ENCODE measurements at places on chromosomes 6 and 20.
A peak's percentile ranks its signal among the peaks of the same experiment; 100 is the strongest.

DNA sequence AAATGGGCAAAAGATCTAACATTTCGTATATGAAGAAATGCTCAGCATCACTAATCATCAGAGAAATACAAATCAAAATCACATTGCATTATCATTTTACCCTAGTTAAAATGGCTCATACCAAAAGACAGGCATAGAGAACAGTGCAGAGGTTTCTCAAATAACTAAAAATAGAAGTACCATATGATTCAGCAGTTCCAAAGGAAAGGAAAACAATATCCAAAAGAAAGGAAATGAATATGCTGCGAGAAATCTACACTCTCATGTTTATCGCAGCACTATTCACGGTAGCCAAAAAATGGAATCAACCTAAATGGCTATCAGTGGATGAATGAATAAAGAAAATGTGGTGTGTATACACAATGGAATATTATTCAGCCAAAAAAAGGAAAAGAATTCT, 63.5 kb downstream of the VTA1 start:
- no peak for DNase-seq

- no peak for DNase-seq
Observed at GRCh38 chr6:4655196-4656025, 120.8 kb upstream of the CDYL start.

GRCh38 chr20:61289166-61289565, 37.1 kb downstream of the CDH4 start:
- DNase-seq, result no peak

GRCh38 chr20:63520504-63520933, at the start of gene PPDPF:
TSS of gene PPDPF (plus strand) at chr20:63520765. CDS start at chr20:63521309, 544 bp downstream.
- DNase-seq, result peak; percentile 72

DNA sequence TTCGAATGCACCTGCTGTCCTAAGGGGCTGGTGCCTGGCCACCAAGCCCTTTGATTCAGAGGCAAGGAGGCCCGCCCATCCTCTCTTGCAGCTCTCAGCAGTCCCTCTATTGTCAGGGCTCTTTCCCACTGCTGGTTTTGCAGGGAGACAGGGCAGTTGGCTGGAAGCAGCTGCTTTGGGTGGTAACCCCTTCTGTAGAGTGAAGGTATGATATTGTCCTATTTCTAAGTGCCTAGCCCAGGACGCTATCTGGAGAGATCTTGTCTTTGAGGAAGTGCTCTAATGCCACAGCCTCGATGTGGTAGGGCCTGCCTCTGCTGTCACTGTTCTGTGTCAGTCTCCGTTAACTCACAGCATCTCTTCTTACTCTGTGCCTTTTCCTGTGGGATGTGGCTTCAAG, 5.6 kb downstream of the PLCG1 start:
- no peak for DNase-seq

- no peak for DNase-seq
Observed at GRCh38 chr6:129843573-129843972, 17.5 kb downstream of the TMEM244 start.

GRCh38 chr6:75893058-75893775, 144.2 kb downstream of the MYO6 start:
- no peak for DNase-seq

DNA sequence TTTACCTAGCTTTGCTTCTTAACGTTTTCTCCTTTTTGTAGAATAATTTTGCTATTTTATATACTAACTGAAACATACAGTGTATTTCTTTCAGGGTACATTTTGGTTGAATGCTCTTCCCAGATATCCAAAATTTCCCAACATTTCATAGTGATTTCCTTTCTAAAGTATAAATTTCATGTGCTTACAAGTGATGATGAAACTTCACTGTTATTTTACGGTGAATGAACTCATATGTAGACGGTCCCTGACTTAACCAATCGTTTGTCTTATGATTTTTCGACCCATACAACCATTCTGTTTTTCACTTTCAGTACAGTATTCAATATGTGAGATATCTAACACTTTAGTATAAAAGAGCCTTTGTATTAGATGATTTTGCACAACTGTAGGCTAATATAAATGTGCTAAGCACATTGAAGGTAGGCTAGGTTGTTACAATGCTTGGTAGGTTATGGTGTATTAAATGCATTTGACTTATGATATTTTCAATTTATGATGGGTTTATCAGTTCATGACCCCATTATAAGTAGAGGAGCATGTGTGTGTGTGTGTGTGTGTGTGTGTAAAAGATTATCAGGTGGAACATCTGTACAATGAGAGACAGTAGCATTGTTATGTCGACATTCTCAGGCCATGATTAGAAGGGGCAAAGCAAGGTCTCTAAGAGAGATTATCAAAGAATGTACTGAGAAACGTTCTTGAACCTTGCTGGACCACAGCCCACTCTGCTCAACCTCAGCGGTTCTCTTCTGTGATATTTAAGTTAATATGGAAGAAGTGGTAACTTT, 20.9 kb downstream of the HIVEP1 start:
- DNase-seq, result no peak

DNA sequence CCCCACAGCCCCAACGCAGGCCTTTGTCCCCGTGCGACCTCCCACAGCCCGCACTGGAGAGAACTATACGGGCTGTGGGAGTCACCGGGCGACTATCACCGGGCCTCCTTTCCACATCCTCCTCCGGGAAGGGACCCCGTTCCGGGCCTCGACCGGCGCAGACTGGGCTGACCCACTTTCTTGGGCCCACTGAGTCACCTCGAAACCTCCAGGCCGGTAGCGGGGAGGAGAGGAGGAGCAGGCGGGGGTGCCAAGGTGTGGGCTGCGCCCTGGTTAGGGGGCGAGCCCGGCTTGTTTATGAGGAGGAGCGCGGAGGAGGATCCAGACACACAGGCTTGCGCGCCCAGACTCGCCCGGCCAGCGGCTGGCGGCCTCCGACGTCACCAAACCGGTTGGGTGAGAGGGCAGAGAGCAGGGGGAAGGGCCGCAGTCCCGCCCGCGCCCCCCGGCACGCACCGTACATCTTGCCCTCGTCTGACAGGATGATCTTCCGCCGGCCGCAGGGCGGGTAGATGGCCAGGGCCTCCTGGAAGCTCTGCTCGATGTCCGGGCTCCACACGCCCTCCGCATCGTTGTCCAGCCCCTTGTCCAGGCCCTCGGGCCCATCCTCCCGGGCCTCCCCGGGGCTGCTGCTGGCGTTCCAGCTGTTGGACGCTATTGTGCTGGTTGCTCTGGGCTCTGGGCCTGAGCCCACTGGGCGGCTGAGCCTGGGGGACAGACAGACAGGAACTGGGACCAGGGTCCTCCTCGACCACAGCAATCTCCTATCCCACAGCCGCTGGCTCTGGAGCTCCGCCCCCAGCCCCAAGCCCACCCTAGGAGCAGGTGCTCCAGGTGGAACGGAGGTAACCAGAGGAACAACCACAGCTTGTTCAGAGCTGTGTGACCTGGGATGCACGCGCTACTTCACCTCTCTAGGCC, 10.6 kb downstream of the TEAD3 start:
- DNase-seq, result no peak

DNA sequence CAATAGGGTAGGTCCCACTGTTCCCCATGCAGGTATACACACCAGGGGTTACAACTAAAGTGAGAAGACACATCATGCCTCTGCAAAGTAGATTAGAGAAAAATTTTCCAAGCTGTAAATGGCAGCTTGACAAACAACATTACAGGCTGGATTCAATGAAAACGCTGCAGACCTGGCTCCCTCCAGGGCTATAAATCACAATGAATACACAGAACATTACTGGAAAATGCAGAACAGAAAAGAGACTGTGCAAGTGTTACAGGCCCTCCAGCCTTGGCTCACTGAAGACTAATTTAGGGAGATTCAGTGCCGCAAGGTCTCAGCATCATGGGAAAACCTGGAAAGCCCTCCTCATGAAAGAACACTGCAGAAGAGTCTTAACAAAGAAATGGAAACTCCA, 207.8 kb downstream of the KHDC1L start:
- no peak for DNase-seq

GRCh38 chr6:116446399-116446798, 14.8 kb upstream of the CALHM6 start:
- no peak for DNase-seq

DNA sequence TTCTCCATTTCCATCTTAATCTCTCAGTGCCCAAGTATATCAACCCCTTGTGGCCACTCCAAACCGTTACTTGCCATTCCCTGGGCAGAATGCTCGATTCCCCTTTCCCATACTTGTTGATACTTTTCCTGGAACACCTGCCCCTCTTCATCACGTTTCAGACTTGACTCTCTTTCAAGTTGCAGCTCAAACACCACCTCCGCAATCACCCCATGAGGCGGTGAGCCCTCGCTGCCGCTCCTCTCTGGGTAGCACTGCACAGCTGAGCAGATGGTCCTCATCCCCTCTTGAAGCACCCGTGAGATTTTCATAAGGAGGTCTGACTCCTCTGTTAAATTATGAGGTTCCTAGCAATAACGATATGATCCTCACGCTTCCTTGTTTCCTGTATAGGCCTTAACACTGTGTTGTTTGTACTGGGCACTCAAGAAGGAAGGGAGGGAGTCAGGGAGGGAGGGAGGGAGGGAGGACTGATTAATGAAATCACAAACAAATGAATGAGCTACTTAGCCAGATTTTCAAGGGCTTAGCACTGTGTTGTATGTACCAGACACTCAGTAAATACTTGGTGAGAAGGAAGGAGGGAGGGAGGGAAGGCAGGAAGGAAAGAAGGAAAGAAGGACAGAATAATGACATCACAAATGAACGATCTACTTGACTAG, 8.0 kb upstream of the UQCC2 start:
- no peak for DNase-seq

GRCh38 chr20:13251106-13251903, 30.2 kb downstream of the ISM1 start:
- no peak for DNase-seq

DNA sequence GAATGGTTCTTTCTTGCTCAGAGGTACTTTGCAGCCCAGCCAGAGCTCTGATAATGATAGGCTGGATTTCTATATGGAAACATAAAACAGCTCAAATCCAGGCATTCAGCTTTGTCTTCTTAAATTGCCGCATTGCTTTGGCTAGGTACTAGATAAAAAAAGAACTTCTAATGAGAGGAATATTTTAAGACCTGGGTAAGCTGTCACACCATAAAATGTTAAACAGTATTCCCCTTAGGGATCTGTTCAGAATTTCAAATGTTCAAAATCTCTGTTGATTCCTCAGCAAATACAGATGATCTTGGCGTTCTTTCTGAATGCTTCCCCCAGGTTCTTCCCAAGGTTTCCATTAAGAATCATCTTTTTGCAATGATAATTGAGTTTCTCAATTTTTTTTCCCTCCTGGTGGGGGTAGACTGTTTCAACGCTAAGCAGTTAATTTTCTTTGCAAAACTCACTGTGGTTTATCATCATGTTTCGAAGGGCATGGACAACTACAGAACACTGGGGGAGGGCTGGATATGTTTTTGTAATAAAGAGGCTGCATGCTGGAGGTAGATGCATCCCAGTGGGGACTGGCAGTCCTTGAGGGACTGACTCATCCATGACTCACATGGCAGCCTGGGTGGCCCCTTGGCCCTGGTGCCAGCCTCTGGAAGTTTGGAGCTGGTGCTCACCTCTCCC, 31.0 kb downstream of the TIAM2 start:
- DNase-seq, result no peak

DNA sequence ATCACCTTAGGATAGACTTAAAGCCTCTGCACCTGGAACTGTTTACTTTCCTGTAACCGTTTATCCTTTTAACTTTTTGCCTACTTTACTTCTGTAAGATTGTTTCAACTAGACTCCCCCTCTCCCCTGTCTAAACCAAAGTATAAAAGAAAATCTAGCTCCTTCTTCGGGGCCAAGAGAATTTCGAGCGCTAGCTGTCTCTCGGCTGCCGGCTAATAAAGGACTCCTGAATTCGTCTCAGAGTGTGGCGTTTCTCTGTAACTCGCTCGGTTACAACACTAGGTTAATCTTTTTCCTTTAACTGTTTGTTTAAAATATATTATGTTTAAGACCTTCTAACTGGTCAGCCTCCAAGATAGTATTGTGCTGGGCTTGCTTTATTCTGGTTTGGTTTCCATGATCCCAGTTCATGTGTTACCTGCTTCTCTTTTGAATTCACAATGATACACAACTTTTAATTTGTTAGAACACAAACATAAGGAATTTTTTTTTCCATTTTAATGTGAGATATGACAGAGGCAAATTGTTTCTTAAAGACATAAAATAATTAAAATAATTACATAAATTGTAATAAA, 8.7 kb upstream of the NQO2 start:
- DNase-seq, result no peak

GRCh38 chr20:12110711-12111110, 193.0 kb downstream of the BTBD3 start:
- DNase-seq, result no peak

DNA sequence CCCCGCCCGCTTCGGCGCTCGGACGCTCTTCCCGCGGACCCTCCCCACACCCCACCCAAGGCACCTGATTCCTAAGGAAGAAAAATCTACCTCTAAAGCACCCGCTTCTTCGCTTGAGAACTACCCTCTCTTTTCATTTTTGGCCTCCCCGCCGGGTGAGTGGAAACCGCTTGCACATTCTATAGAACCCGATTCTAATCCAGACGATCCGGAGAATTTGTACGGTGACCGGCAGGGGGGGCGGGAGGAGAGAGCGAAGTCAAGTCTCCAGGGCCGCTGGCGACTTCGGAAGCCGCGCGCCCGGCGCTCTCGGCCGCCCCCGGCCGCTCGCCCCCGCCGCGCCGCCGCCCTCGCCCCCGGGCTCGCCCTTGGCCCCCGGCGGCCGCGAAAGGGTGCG, at the start of gene RBM24:
Gene RBM24 (plus strand): TSS at position 262 of the 397 bp plus-strand sequence. CDS start 221 bp downstream, outside the sequence.
- DNase-seq, result no peak

DNA sequence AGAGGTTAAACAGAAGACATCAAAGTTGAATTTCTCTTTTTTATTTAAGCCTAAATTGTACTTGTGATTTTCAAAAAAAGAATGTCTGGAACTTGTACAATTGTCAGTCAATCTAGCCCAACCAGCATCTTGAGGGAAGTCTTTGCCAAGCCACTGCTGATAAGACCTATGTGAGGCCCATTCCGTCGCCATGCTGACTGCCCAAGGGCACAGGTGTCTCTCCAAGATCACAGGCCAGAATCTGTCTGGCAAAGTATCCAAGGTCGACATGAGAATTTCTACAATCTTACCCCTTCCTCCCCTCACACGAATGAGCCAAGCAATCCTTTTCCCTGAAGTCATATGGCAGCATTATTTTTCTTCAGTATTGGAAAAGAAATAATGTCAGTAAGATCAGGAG, 614.5 kb downstream of the CBLN4 start:
- no peak for DNase-seq

DNA sequence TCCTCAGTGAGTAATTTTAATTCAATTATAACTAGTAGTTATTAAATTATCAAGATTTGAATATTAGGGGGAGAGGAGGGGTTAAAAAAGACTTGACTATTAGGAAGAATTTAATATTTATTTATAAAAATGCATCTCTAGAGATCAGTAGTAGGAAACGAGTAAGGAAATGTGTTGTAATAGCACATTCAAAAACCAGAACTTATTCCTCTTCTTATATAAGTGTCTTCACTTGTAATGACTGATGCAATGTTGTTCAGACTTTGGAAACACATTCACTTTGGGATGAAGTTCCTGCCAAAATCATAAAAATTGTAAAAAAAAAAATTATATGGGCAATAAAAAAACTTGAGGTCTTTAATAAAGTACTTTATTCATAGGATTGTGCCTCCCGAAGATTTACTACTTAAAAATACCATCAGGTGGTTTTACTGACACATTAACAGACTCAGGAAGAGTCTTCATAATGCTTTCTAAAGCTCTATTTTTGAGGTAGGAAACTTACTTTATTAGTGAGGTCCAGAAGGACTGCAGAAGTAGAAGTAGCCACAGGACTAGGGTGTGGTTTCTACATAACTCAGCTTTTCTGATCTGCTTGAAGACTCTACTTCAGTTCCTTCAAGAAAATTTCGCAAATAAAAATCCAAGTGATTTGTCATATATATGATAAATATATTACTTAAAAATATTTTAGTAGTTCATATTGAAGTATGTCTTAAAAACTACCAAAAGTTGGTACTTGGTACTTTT, 59.8 kb downstream of the CCDC170 start:
- no peak for DNase-seq

GRCh38 chr6:52496631-52497030, 76.5 kb downstream of the EFHC1 start:
- DNase-seq, result no peak
